ENCODE measurements at places on chromosomes 7 and 10. TPM values are rescaled to one million over a fixed set of nuclear protein-coding genes. Genes with fewer than 3 reads are reported as not detected.

ZNF727 gene
- 0.38 TPM for total RNA-seq

ZC3HAV1L gene
- 13.5 TPM for total RNA-seq

SPDYE6 gene
- total RNA-seq = not detected

ASB10 gene
- total RNA-seq = not detected

GRID1 gene
- not detected for total RNA-seq

CYP2E1 gene
- total RNA-seq = 0.28 TPM

CYP3A7 gene
- total RNA-seq = not detected

IKZF5 gene
- total RNA-seq = 2.5 TPM

AKR1C2 gene
- total RNA-seq = 73.6 TPM

VPS26A gene
- 43.1 TPM for total RNA-seq

SFRP4 gene
- 12.3 TPM for total RNA-seq

BTAF1 gene
- total RNA-seq = 60.9 TPM

OGDHL gene
- total RNA-seq = 0.38 TPM

NUTM2E gene
- total RNA-seq = under 0.01 TPM

HTRA1 gene
- total RNA-seq = 232 TPM

C10orf53 gene
- not detected for total RNA-seq

OR2A42 gene
- not detected for total RNA-seq

SKIDA1 gene
- total RNA-seq = 0.58 TPM

TAS2R4 gene
- 0.19 TPM for total RNA-seq

SH2D4B gene
- under 0.01 TPM for total RNA-seq

TMEM273 gene
- 0.58 TPM for total RNA-seq

SEMA3D gene
- total RNA-seq = 7.0 TPM

C10orf67 gene
- 0.19 TPM for total RNA-seq

LIPJ gene
- total RNA-seq = not detected

SPDYE5 gene
- total RNA-seq = not detected

SLC16A9 gene
- total RNA-seq = 4.5 TPM

RTKN2 gene
- 1.1 TPM for total RNA-seq

NPC1L1 gene
- under 0.01 TPM for total RNA-seq

OR9A2 gene
- not detected for total RNA-seq

RBM48 gene
- 10.4 TPM for total RNA-seq

CPN1 gene
- total RNA-seq = not detected

TRA2A gene
- 44.9 TPM for total RNA-seq

CALHM3 gene
- not detected for total RNA-seq

RADIL gene
- 0.38 TPM for total RNA-seq

CALML3 gene
- total RNA-seq = not detected

C10orf143 gene
- 1.2 TPM for total RNA-seq

SPDYE2 gene
- total RNA-seq = not detected

STAMBPL1 gene
- 55.2 TPM for total RNA-seq

MIOS gene
- total RNA-seq = 38.3 TPM
